GM12878 (cell line): ENCODE measurements at places on chromosomes 12 and 14. TPM values are rescaled to one million over a fixed set of nuclear protein-coding genes. Genes with fewer than 3 reads are reported as not detected.

- DNase-seq: no peak
Measured at GRCh38 chr14:74983343-74983742, 19.4 kb upstream of the EIF2B2 start.

- no peak for DNase-seq
Measured at GRCh38 chr12:12022306-12022936, 48.3 kb upstream of the BCL2L14 start.

The HOXC10 gene
- 0.59 TPM in 1 of 2 replicates, not detected in the other for total RNA-seq

The GALNT6 gene
- total RNA-seq: 31.5 and 40.4 TPM in 2 replicates

The ASPG gene
- total RNA-seq: 0.29 TPM in 1 of 2 replicates, not detected in the other

GRCh38 chr12:69161829-69162228 is 77.5 kb upstream of the CPSF6 start:
- peak; percentile 83 for DNase-seq

DNA sequence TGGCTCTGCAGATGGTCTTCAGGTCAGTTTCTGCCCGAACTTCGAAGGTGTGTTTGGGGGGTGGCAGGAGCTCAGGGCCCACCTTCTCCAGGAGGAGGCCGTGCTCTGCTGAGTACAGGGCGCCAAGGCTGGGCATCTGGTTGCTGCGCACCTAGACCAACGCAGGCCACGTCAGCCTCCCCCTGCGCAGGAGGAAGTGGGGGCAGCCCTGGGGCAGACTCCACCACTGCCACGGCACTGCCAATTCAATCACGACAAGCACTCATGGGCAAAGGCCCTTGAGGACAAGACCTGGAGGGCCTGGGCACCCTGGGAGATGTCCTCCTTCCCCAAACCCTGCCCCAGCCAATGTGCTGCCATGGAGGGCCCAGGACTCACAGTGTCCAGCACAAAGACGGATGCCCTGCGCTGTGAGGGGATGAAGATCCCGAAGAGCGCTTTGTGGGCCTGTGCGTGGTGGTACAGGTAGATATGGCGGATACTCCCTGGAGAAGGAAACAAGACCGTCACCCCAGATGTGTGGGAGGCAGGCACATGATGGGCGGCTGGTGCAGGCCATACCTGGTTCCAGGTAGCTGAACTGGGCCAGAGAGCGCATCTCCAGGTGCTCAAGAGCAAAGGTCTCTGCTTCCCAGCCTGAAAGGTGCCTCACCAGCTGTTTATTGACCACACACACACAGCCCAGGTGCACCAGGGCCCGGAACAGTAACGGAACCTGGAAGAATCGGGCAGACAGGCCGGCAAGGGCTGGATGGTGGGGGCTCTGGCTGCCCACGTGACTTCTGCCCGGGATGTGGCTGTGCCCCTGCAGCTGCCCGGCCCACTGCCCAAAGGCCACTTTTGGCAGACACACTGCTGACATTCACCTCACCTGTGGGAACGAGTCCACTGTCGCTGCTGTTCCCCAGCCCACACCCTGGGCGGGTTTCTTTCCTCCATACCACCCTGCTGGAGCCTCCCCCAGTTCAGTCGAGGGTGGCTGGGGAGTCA is 24.6 kb downstream of the P2RX2 start:
- no peak for DNase-seq
